H4 (cell line): ENCODE measurements at places on chromosomes 12 and 14. TPM values are rescaled to one million over a fixed set of nuclear protein-coding genes. Genes with fewer than 3 reads are reported as not detected.

The P2RX2 gene
- not detected in 2 replicates for total RNA-seq

The CAPZA3 gene
- total RNA-seq = not detected in 2 replicates

The MSRB3 gene
- total RNA-seq = 6.6 and 9.5 TPM in 2 replicates

- no peak for DNase-seq
Measured at GRCh38 chr12:80041692-80042091, 57.6 kb upstream of the OTOGL start.

- no peak for DNase-seq
Measured at GRCh38 chr14:96294246-96294645, 38.2 kb downstream of the BDKRB1 start.

DNA sequence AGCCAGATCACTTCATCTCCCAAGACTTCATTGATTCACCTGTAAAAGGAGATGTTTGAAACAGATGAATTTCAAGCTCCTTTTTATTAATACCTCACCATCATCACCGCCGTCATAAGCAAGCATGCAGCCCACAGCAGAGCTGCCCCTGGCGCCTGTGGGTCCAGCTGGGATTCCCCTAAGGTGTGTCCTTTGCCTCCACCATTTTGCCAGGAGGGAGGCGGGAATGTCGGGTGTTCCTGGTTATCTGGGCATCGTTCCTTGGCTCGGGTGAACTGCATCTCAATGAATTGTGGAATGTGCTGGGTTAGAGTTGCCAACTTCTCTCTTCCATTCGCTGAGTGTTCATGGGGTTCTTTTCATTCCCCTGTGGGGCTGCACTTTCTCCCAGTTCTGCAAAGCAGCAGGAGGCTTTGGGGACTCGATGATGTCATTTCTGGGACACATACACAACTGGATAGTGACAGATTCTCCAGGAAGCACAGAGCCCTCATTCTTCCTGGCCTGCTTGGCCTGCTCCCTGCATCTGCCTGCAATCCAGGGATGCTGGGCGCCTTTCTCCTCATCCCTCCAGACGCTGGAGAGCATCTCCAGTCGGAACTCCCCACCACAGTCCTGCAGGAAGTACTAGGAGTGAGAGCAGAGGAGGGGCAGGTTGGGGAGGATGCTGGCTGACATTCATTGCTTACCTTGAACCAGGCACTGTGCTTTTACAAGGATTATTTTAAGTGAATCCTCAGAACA is 10.1 kb downstream of the CCND2 start:
- no peak for DNase-seq

The ASCL1 gene
- total RNA-seq = not detected in 2 replicates

DNA sequence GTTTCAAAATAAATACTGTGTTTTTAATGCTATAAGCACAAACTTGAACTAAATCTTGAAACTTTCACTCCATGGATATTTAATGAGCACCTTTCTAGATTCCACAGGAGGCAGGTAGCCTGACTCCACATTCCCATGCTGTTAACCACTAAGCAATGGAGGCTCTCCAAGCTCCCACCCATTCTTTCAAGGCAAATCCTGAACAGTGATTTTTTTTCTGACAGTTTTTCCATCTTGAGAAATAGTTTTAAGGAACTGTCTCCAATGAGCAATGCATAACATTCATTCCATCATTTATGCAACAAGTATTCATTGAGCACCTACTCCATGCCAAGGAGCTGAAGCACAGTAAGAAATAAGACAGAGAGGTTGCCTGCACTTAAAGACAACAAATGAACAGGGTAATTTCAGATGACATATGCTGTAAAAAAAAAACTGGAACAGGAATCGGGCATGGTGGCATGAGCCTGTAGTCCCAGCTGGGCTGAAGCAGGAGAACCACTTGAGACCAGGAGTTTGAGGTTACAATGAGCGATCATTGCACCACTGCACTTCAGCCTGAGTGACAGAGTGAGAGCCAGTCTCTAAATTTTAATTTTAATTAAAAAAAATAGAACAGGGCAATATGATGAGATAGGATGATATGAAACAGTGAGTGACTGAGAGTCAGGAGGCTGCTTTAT is 102.3 kb upstream of the CPSF6 start:
- DNase-seq = no peak

- peak; percentile 94 for DNase-seq
Measured at GRCh38 chr12:45234139-45234865, 18.4 kb downstream of the ANO6 start.

The NRXN3 gene
- total RNA-seq = 0.37 and 0.39 TPM in 2 replicates
